ENCODE measurements at places on chromosomes 5 and 9.
A peak's percentile ranks its signal among the peaks of the same experiment; 100 is the strongest.

DNA sequence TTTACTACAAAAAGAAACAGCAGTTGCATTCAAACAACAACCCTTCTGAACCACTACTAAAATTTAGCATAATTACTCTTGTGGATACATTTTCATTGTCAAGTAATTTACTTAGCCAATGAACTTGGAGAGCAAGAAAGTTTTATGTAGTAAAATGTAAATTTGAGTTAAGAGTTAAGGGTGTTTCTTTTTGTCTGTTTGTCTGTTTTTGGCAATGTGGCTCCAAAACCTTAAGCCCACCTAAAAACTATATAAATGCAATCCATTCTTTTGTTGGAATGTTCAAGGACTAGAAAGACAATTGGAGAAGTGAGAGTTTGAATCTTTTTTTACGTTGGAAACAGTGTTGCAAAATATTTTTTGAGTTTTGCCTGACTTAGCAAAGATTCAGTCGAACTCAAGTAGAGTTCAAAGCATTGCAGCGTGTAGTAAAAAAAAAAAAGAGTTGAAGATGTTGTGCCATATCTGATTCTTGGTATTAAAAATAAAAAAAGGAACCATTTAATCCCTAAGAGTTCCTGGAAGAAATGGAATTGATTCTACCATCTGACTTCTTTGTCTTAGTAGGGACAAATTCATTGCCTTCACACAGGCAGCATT, 867 bp downstream of the SYK start:
- no peak for DNase-seq

GRCh38 chr5:79255786-79256557, 20.0 kb downstream of the JMY start:
- no peak for DNase-seq

DNA sequence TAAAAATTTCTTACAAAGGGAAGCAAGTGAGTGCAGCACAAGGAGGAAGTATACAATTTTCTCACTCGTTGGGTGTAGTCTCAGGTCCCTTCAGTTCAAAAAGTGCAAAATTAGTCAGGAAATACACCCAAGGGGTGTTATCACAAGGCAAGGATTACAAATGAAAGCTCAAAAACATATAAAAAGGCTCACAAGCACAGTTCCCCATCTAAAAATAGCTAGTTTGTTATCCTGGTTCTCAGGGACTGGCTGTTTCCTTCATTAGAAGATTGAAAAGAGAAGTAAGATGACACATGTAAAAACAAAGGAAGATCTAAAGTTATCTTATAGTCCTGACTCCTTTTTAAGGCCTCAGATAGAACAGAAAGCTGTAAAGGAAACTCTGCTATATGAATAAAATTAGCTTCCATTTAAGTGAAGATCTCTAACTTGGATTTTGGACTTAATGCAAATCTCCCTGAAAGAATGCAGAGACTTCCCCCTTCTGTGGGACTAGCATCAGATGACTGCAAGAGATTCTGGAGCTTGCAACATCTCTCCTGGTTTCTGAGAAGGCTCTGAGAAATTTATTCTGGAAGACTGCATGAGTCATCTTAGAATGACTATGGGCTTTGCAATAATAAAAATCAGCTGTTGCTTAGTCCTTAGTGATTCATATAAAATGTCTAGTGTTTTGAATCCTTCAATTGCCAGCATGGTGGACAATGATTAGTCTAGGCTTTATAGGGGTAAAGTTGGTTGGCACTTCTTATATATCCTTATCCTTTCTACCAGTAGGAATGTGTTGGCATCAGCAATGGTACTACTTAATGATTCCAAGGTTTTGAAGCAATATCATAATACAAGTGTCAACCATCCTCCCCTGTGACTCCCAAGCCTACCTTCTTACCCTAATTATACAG, 25.4 kb downstream of the DAB2 start:
- no peak for DNase-seq

DNA sequence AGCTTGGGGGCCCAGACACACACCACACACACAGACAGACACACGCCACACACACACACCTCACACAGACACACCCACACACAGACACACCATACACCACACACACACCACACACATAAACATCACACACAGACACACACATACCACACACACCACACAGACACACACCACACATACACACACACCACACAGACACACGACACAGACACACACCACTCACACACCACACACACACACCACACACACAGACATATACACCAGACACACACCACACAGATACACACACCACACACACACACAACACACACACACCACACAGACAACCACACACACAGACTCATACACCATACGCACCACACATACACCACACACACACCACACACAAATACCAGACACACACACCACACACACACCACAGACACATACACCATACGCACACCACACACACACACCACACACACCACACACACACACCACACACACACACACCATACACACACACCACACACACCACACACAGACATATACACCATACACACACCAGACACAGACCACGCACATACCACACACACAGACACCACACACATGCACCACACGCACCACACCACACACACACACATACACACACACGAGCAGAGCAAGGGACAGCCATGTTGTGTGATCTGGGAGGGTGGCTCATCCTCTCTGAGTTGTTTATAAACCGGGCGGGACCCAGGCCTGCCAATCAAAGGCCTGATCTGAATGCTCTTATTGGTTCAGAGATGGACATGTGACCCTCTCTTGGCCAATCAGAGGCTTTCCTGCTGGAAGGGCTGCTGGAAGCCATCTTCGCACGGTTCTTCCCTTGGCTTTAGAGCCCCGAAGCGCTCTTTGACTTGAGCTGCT, 148.3 kb downstream of the GAPVD1 start:
- no peak for DNase-seq

GRCh38 chr5:151627650-151628049, 36.5 kb upstream of the FAT2 start:
- no peak for DNase-seq

DNA sequence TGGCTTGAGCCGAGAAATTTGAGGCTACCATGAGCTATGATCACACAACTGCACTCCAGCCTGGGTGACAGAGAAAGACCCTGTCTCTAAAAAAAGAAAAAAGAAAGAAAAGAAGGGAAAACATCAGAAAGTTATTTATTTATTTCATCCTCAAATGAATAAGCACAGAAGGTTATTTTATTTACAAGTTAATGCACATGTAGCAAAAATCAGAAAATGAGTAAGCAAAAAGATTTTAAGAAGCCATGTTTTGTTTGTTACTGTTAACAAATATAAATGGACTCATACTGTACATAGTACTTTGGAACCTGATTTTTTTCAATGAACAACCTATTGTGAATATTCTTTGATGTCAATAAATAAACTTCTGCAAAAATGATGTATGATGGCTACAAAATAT, 47.2 kb downstream of the NRG2 start:
- DNase-seq: no peak

DNA sequence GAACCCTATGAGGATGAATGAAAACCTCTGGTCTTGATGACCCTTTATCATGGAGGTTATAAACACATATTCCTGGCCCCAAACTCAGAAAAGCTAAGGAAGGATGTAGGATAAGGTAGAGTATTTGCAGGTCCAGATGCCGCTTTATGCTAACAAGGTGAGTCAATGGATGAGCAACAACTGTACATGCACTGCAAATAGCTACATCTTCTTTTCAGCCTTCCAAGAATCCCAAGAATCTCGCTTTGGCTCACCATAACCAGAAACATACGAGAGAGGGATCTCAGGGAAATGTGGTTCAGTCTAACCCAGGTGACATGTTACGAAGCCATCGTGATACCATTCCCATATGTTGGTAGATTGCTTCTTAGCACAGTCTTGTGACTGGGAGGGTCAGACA, 152.3 kb upstream of the ANKH start:
- DNase-seq: no peak

DNA sequence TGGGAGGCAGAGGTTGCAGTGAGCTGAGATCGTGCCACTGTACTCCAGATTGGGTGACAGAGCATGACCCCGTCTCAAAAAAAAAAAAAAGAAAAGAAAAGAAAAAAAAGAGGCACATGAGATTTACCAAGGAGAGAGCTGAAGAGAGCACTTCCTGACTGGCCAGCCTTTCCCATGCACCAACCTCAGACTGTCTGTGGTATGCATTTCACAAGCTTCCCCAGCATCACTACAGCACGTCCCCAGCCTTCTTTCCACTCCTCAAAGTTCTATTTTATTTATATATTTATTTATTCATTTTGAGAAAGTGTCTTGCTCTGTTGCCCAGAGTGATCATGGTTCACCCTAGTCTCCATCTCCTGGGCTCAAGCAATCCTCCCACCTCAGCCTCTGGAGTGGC, 13.6 kb upstream of the FUBP3 start:
- DNase-seq: no peak

GRCh38 chr9:21762064-21762463, 40.4 kb upstream of the MTAP start:
- DNase-seq: no peak

DNA sequence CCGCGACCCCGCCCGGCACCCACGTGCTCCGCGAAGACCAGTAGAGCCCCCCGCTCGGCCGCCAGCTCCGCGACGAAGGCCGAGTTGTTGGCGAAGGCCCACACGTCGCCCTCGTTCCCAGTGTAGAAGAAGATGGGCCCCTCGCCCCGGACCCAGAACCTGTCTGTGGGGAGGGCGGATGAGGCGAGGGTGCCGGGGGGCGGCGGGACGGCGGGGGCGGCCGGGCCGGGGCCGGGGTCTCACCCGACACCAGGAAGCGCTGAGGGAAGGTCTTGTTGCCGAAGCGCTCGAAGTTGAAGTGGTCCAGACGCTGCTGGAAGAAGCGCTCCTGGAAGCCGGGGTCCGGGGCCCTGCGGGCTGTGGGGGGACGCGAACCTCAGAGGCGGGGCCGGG, 317 bp downstream of the DPP7 start:
- no peak for DNase-seq

GRCh38 chr9:120717176-120717575, 2.9 kb upstream of the MEGF9 start:
- DNase-seq: no peak

- DNase-seq: no peak
These were observed 48.0 kb downstream of the SARDH start for GRCh38 chr9:133690081-133690561.

GRCh38 chr9:120723565-120723964, 9.3 kb upstream of the MEGF9 start:
- no peak for DNase-seq

DNA sequence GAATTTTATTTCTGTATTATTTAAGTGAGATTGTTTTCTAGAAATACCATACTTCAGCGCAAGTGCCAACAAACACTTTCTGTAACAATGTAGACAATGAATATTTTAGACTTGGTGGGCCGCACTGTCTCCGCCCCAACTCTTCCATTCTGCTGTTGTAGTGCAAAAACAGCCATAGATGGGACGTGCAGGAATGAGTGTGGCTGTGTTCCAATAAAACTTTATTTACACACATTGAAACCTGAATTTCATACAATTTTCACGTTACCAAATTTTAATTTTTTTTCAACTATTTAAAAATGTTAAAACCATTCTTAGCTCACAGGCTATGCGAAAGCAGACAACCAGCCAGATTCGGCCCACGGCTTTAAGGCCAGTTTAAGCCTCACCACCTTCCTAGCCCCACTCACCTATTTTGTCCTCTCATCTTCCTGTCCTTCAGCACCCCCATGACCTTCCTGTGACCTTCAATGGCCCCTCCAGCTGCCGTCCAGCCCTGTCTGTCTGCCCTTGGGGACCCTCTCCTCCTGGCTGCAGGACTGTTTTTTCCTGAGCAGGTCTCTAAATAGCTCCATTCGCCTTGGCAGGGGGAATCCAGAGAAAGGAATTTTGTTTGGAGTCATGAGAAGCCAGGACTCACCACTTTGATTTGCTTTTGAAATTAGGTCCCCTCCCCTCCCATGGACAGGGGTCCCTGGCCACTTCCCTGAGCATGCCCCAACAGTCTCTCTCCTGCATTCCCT, 11.2 kb upstream of the ANXA6 start:
- no peak for DNase-seq

DNA sequence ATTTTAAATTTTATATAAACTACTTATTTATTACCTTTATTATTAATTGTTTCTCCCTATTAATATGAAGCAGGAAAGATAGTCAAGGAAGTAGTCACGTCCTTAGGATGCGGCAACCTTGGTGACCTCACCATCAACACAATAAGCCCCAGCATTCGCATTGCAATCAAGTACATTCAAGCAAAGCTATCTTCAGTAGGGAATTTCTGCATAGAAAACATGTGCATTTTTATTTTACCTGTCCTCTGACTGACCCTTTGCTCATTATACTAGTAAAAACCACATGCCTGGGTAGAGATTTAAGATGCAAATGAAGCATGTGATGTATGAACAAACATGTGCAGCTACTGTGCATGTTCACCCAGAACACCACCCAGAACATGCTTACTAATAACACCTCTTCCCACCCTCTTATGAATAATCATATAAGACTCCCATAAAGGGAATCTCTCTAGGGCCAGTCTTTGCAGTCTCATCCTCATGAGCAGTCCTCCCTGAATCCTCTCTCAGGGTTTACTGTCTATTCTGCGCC, 869.6 kb downstream of the TAF11L14 start:
- no peak for DNase-seq

- DNase-seq: no peak
These were observed 852.3 kb upstream of the DMAC1 start for GRCh38 chr9:8651846-8652215.

DNA sequence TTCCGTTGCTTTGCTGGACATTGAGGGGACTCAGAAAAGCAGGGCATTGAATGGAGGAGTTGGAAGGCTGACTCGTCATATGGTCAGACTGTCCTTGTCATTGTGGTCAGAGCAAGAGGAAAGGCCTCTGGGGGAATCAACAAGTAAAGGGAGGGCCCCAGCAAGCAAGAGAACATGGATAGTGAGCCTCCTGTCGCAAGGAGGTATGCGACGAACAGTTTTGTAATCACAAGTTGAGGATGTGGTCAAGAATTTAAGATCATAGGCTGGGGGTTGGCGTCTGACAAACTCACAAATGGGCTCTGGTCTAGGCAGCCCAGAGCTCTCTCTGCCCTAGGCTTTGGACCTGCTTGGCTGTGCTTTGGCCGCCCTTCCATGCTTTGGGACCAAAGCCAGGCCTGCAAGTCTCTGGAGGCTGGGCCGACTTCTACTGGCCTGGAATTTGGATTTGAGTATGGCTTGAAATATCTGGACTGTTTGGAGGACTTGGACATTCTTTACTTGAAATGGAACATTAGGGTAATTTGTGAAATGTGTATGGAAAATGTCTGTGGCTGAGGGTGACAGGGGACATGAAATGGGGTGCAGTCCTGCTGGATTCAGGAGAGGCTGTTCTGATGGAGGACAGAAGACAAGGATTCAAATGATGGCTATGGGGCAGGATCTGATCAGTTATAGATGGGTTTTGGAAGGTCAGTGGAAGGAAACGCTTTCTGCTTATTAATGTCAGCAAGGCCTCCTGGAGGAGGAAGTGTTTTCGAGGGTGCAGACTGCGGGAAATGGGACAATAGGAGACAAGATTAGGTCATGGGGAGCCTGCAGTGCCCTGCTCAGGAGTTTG, 19.2 kb upstream of the NDST1 start:
- DNase-seq: no peak

- peak; percentile 84 for DNase-seq
These were observed 556 bp upstream of the CDK9 start for GRCh38 chr9:127785023-127785932.
